ENCODE measurements at places on chromosomes 6 and 20.

DNA sequence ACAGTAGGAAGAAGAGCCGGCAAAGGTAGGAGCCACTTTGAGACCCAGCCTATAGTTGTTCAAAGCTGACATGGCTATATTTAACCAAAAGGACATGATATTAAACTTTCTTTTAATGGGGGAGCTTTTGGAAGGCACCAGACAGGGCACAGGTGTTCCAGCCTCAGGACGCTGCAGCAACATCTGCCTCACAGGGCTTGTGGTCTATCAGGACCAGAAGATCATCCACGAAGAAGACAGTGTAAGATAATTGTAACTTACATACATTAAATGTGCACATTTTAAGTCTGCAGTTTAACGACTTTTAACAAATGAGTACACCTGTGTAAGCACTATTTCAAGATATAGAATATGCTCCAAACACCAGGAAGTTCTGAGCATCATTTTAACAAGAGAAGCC lies 168.2 kb upstream of the PMEPA1 start:
- no peak for DNase-seq

GRCh38 chr20:35568645-35569044 lies 26.8 kb downstream of the ERGIC3 start:
- no peak for DNase-seq

DNA sequence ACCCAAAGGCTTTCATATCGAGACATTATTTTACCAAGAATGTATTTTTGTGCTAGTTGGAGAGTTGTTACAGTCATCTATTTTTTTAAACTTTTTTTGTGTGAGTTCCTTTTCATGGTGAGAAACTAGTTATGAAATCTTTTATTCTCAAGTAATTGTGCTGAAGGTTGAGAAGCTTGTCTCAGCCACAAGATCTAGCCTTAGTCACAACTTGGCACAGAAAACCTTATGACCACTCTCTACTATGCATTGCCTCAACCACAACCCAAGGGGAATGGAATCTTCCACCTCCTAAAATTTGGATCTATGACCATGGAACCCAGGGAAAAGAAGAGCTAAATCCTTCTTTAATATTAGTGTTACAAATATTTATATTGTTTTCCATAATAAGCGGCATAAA lies 58.5 kb downstream of the HS3ST5 start:
- DNase-seq = no peak

DNA sequence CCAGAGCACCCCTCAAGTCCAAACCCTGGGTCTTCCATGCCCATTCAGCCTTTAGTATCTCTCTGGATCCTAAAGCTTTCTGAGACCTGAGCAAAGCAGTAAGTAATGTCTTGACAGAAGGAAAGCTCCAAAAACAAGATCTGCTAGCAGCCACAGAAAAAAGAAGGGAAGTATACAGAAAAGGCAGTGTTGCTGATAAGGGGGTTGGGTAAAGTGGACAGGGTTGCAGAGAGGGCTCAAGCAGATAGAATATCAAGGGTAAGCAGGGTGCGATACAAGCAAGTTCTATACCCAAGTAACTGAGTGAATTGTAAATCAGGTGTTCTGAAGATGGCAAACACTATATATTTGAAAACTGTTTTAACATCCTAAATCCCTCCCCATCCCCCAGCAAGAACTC lies 113.4 kb upstream of the CARMIL1 start:
- no peak for DNase-seq

DNA sequence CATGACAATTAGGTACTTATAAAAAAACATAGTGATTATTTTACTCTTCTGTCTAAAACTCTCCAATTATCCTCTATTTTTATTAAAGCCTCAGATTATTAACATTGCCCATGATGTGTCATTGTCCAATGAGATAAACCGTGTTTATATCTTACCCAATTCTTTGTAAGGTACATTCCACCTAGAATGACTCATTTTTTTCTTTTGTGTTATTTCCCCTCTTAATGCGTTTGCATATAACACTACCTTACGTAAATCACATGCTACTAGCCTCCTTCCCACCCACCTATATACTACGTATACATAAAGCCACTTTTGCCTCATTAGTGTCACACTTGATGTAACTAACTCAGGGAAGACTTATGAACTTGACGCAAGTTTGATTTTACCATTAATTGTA lies 336.3 kb upstream of the PTCHD4 start:
- no peak for DNase-seq

GRCh38 chr20:63127700-63128364 lies 88.1 kb downstream of the YTHDF1 start:
- no peak for DNase-seq

DNA sequence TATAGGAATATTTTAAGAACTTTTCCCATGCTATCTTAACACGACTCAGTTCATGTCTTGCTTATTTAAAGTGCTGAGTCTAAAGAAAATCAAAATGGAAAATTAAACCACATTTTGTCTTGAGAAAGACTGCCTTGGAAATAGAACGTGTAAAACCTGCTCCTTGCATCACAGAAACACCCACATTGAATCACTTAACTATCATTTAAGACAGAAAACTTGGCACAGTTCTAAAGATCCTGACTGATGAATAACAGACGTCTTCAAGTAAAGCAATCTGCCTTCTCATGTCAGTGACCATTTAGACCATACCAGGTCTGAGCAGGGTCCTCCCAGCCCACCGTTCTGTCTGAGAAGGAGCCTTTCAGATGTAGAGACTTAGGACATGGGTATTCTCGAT lies 7.4 kb downstream of the PERP start:
- DNase-seq = no peak

- no peak for DNase-seq
Measured at GRCh38 chr20:6269168-6269873, 146.5 kb upstream of the FERMT1 start.

DNA sequence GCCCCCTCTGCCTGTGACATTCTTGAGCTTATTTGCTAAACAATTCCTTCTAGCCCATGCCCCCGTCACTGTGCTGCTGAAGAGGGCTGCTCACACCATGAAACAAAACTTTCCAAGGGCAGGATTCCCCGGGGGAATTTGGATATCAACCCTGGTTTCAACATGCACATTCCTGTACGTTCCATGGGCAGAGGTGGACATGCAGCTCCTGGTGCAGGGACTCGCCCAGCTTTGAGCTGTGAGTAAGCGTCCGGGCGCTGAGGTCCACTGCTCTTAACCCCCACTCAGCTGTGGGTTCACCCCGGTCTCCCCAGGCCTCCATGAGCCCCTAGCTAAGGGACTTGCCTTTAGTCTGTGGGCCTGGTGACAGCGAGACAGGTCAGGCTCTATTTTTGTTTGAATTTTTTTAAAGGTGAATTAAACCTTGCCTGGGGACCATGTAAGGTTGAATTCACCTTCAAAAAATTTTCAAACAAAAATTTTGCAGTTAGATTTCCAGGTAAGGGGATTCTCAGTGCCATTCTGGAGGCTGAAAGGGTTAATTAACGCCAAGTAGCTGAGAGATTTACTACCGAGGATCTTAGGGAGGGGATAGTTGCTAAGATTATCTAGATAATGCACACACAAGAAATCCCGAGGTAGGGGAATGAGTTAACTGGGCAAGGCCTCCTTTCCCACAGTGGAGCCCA lies 70.3 kb upstream of the SLC22A23 start:
- no peak for DNase-seq

- DNase-seq = no peak
Measured at GRCh38 chr6:110387986-110388385, 27.4 kb downstream of the DDO start.

- DNase-seq = no peak
Measured at GRCh38 chr6:87825821-87826221, 123.8 kb upstream of the AKIRIN2 start.

GRCh38 chr6:45655745-45656476 lies 278.2 kb upstream of the SUPT3H start:
- no peak for DNase-seq

- DNase-seq = no peak
Measured at GRCh38 chr6:16238057-16238962, at the start of gene GMPR. Gene GMPR (plus strand): TSS chr6:16238587. CDS start chr6:16238694, 107 bp downstream.

- DNase-seq = no peak
Measured at GRCh38 chr6:50925548-50925947, 106.9 kb downstream of the TFAP2B start.

DNA sequence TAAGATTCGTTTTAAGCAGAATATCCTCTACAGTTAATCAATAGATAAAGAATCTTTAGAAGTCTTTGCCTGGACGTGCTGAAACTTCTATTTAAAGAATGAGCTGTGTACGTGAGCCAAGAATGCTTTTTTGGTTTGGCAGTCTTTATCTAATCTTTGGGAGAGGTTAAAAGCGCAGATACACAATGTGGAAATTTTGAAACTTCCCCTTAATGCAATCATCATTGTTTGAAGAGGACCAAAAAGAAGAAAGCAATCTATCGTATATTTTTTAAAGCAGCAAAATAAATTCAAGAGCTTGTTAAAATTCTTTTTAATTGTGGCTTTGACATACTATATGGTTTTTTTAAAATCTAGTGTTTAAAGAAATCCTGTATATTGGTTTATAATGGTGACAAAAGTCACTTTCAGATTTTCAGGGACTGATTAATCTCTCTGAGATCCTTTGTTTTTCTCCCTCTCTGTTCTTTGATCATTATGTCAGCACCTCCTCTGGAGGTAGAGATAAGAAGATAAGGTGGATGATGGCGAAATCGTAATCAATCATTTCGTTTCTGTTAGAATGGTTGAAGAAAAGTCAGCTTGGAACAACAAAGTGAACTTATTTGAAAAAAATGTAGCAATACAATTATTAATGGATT lies 92.1 kb upstream of the FAM184A start:
- DNase-seq = no peak

GRCh38 chr6:29935273-29935955 lies 6.9 kb upstream of the HLA-A start:
- no peak for DNase-seq

- DNase-seq = no peak
Measured at GRCh38 chr6:56807326-56807988, 147.4 kb upstream of the BEND6 start.

- no peak for DNase-seq
Measured at GRCh38 chr20:37204056-37204455, 24.7 kb upstream of the MROH8 start.

Data from cerebellar nuclear complex (tissue), 1 donor.